ENCODE measurements at places on chromosomes 2 and 18.

GRCh38 chr2:27088634-27089033 lies 2.1 kb downstream of the KHK start:
- DNase-seq: no peak

DNA sequence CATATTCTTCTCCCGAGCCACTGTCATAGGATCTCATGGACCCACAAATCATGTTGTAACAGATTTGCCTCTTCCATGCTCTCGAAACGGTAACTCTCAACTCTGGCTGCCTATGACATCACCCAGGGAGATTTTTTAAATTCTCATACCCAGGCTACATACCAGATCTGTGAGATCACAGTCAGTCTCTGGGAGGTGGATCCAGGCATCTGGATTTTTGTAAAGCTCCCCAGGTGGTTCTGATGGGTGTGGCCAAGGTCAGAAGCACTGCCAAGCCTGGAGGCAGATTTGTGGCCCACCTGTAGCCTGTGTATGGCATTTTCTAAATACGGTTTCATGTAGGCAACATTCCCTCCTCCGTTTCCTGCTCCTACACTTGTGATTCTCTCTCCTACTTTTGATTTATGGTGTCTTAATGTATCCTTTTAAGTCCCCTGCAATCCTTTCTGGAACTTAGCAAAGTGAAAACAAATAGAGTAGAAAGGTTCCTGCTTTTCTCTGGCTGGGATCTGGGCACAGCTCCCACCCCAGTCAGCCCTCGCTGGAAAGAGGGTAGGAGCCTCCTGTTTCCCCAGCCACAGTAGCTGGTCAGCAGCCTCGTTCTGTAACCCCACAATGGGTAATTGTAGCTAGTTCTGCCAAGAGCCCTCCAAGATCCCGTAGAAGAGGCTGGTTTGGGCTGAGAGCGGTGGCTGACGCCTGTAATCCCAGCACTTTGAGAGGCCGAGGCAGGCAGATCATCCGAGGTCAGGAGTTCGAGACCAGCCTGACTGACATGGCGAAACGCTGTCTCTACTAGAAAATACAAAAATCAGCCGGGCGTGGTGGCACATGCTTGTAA lies 96.2 kb downstream of the KLHL29 start:
- DNase-seq: peak; percentile 98

GRCh38 chr2:29562896-29563295 lies 358.5 kb downstream of the ALK start:
- DNase-seq: no peak

GRCh38 chr2:105796131-105796638 lies 51.5 kb downstream of the NCK2 start:
- no peak for DNase-seq

DNA sequence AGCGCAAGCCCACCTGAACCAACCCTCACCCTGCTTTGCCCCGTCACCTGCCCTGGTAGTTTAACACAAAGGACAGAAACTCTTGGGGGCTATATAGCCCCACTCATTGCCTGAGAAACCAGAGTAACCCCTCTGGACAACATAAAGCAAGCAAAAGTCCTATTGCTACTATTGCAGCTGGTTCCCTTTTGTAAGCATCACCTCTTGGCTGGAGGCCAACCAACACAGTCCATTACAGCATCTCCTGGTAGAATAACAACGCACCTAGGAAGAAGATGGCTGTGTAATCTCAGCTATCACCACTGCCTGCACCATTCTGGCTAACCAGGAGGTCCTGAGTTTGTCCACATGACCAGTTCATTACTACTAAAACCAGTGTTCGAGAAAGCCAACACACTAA lies 36.4 kb downstream of the FLACC1 start:
- no peak for DNase-seq

DNA sequence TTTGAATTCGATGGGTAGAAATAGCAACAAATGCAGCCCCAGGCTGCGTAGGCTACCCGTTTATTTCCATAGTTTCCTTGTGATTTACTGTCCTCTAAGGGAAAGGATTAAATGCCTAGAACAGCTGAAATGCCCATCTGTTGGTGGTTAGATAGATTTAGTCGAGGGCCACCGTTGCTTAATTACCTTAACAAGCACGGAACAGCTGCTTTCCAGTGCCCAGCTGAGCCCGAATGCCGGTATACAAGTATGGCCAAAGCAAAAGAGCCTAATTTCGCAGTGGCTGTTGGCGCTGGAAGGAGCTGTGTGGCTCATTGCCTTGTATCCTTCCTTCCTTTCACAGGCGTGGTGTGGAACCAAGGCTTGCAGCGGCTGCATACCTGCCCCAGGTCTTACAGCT lies 109.1 kb downstream of the CABLES1 start:
- DNase-seq: no peak

GRCh38 chr2:227474410-227474809 lies 2.5 kb downstream of the AGFG1 start:
- no peak for DNase-seq

DNA sequence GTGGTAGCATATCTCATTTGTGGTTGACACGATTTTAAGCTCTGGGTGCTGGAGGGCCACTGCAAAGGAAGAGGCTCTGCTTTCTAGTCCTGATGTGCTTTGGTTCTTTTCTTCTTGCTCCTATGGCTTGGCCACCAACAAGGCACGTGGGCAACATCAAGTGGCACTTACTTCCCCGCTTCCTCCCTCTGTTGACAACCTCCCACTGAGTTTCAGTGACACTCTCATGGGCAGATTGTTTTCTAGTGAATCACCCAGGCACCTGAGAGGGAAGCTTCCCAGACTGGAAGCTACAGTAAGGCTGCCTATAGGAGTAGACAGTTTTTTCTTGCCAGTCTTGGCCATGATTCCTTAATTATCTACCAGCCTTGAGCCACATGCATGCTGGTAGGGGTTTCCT lies 89.0 kb downstream of the NBAS start:
- peak; percentile 72 for DNase-seq

GRCh38 chr18:11817229-11817628 lies 34.0 kb upstream of the CHMP1B start:
- no peak for DNase-seq

DNA sequence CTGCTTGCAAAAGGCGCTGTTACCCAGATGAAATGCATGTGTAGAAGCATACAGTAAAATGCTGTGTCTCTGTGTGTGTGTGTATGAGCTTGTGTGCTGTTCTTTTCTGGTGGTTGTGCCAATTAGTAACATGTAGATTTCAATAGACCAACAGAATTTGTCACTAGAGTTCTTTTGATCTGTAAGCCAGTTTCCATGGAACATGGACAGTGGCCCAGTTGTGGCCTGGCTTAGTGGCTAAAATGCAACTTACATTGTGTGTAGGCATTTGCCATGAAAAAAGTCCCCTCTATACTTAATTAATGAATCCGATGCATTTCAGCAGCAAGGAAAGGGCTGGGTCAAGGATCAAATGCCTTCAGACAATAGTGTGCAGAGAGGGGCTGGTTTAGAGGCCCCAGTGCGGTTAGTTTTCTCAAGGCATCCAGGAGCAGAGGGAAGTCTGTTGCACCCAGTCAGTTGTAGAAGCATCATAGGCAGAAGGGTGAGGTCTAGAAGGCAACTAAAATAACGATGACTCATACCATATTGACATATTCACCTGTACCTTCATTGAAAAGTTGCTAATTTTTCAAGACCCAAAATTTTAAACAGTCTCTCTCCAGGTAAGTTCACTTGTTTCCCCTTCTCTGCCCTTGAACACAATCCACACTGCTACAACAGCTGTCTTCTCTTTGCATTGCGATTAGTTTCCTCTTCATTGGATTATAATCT lies 366.9 kb upstream of the SPRED2 start:
- DNase-seq: no peak

DNA sequence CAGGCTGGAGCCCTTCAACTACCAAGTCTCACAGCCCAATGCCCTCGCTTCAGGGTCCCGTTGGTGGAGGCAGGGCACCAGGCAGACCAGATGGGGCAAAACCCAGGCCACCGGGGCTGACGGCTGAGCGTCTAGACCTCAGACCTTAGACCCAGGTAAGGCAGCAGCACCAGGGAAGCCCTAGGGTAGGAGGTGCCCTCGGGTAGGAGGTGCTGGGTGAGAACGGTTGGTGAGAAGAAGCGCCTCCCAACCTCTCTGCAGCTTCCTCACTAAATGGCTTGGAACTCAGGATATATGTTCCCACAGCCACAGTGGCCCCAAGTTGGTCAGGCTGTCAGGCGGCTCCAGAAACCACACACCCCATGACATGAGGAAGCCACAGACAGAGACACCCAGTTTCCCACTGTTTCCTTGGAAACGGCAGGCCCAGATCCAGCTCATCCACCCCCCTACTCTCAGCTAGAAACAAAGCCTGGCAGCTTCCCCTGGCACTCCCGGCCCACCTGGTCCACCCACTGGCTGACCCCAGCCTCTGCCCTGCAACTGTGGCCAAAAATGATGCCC lies 13.1 kb upstream of the MLPH start:
- DNase-seq: no peak

DNA sequence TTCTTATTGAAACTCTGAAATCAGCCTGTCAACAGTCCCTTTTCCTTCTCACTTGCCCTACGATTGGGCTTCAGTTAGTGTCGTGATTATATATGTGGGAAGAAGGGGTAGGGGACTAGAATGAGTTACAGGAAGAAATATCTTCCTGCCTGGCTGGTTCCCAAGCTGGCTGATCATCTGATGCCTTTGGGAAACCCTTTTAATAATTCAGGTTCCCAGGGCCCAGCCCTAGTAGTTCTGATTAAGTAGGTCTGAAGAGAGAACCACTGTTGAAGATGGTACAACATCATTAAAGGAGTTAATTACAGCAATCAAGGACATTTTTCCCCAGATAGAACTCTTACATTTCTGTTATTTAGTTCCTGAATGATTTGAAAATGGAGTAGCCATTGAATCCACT lies 110.1 kb upstream of the EML6 start:
- DNase-seq: no peak

- no peak for DNase-seq
Measured at GRCh38 chr18:48033790-48034650, 103.6 kb upstream of the SMAD2 start.

DNA sequence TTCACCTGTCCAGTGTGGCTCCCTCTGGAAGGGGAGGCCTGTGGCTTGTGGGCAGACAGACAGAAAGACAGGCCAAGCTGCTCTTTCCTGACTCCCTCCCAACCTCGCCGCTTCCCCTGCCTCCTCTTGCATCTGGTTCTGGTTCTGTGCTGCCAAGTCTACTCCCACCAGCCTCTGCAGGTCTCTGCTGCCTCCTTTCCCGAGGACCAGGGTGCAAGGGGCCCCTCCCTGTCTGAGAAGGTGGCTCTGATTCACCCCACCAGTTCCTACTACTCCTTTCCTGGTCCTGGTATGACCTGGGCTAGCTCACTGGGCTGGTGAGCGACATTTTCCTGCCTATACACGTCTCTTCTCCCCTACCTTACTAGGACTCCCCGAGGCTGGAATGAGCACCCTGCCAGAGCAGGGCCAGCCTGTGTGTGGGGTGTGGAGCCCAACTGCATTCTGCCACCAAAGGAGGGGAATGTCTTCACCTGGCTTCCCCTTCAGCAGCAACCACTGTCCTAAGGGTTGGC lies 238.5 kb downstream of the CELF4 start:
- DNase-seq: no peak

DNA sequence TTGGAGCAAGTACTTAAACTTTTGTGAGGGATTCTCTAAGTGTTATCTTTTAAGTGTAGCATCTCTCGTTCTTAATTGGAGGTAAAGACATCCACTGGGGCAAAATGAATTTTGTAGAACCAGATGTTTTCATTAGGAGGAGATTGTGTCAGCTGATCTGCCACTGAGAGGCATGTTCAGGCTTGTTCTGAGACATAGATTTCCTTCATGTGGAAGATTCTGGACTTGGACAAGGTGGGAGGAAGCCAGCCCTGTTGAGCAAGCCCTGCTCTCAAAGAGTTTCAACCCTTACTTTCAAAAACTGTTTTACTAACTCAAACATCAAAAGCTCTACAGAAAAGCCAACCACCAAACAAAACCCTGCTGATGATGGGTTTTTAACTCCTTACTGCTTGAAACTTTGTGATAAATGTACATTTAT lies 6.5 kb downstream of the MAP4K4 start:
- DNase-seq: no peak

GRCh38 chr18:21393986-21394385 lies 152.0 kb downstream of the GREB1L start:
- DNase-seq: no peak

DNA sequence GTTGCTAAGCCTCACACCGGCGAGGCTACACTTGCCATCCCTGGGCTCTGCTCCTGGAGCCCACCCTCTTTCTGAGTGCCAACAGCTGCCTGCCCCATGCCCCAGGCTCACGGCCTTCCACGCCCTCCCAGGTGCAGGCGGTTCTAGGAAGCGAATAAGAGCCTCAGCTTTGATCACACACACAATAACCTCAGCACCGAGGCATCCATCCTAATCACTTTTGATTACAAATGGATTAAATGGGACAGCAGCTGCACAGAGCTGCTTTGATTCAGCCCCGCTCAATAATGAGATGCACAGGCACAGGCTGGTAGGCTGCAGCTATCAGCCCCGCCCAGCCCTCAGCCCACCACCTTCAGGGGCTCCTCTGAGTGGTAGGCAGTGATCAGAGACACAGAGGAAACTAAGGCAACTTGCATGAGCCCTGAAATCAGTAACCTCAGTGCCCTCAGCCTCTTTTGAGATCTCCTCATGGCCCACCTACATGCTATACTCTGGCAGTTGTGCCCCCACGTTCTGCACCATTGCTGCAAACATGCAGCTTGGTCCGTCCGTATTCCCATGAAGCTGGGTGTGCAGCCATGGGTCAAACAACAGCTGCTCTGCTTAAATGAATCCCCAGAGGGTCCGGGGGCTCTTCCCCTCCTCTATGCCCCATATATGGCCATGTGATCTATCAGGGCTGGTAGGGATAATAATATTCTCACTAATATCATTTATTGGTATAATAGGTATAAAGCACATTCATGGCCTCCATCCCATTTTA lies 171.4 kb downstream of the SETBP1 start:
- no peak for DNase-seq

Measured in mesendoderm (in vitro differentiated cells).